SIG-M5 (cell line): ENCODE measurements at places on chromosomes 1 and 21.

GRCh38 chr1:110380672-110381283, 10.0 kb downstream of the SLC16A4 start:
- peak; percentile 34 for DNase-seq

DNA sequence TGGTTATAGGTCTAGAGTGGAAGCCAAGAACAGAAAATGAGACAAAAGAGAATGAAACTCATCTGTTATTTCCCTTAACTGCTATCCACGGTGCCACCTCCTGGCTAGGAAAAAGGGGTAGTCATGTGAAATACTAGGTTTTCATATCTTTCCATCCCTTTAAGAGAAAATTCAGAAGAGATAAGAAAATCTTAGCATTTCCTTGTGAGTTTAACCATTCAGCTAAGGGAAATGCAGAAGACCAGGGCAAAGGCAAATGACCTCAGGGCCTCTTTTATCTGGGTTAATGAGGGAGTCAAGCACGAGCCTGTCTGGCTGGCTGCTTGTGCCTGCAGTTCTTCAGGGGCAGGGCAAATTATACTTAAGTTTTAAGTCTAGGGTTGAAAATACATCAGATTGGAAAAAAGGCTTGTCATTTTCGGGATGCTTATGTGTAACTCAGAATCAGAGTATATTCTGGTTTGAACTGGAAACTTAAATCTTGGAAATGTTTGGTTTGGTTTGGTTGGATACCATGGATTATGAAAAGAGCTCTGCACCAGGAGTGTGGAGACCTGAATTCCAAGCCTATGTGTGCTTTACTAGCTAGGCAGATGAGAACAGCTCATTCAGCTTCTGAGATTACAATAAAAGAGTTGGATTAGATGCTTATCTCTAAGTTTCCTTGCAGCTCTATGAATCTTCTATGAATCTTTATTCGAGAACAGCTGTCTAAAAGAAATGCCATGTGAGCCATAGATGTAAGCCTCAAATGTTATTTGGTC, 19.9 kb downstream of the NIBAN1 start:
- no peak for DNase-seq

DNA sequence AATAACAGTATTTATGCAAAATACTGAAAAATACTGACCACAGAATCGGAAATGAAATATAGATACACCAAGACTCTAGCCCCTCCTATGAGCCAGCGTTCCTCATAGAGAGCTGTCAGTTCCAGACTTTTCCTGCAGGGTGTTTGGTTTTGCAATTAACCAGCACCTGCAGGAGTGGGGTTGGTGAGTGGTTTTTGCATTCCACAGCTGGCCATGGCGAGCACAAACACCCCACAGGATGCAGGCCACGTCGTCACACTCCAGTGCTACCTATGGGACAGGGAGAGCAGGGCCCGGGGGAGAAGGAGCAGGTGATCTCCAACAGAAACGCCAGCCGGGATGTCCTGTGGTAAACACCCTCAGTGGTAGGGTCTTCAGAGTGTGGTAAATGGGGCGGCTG, 94.1 kb downstream of the ERG start:
- no peak for DNase-seq

- no peak for DNase-seq
Observed at GRCh38 chr1:235648954-235649367, 623 bp downstream of the GNG4 start.

DNA sequence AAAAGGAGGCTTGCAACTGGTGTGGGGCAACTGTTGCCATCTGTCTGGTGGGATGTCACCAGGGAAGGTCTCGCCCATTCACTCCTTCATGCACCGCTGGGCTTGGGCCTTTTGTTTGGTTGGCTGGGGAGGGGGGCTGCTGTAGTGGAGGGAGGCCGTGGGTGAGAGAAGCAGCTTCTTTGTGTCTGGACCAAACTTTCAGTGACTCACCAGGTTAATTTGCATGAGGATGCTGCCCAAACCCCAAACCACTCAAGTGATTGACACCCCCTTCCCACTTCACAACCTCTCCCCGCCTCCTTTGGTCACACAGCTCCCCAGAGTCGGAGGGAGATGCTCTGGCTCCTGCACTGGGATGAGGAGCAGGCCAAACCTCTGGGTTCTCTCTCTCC, 19.7 kb downstream of the BTG2 start:
- DNase-seq, result no peak

DNA sequence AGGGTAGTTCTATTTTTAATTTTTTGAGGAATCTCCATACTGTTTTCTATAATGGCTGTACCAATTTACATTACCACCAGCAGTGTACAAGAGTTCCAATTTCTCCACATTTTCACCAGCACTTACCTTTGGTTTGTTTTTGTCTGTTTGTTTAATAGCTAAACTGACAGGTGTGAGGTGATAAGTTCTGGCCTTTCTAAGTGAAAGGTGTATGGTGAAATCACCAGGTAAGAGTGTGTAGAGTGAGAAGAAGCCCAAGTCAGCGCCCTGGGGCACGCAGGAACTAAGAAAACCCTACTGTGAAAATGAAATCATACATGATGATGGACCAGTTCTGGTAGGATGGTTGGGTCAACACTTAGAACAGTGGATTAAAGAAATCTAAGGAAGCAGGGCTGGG, 34.5 kb downstream of the BTG3 start:
- DNase-seq, result no peak

DNA sequence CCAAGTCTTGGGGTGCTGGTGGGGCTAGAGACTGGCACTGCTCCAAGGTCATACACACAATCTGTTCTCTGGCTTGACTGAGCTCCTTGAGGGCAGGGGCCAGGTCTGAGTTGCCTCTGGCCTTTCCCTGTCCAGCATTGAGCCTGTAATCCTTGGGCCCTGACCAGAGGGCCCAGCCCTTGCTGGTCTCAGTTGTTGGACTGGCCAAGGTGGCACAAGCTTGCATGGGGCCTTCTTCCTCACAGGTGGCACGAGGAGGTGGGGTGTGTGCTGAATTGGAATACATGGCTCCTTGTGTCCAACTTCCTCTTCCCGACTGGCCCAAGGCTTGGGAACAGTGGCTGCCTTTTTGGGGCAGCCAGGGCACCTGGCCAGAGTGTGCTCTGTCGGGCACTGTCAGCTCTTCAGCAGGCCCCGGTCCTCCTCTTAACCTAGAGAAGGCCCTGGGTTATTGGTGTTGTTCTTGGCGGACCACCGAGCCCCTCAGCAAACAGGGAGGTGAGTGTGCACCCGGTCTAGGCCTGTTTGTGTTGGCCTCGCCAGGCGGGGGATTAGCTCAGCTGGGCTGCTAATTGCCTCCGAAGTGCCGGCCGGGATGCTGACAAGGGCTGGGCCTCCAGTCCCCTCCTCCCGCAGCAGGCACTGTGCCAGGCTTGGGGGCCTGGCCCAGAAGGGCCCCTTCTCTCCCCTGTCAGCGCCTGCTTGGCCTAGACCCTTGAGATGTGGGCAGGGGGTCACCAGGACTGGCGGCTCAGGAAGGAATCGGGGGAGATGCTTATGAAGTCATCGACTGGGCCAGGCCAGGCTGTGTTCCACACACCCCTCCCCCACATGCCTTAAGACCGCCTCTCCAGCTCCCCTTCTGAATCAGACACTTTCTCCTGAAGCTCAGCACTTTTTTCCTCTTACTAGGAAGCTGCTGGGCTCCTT, 28.5 kb downstream of the WNT4 start:
- DNase-seq, result no peak

GRCh38 chr1:44609768-44610526, 64.3 kb downstream of the TMEM53 start:
- DNase-seq, result no peak

GRCh38 chr1:58287894-58288623, 258.5 kb downstream of the OMA1 start:
- no peak for DNase-seq
